ENCODE measurements at places on chromosomes 2 and 18.

DNA sequence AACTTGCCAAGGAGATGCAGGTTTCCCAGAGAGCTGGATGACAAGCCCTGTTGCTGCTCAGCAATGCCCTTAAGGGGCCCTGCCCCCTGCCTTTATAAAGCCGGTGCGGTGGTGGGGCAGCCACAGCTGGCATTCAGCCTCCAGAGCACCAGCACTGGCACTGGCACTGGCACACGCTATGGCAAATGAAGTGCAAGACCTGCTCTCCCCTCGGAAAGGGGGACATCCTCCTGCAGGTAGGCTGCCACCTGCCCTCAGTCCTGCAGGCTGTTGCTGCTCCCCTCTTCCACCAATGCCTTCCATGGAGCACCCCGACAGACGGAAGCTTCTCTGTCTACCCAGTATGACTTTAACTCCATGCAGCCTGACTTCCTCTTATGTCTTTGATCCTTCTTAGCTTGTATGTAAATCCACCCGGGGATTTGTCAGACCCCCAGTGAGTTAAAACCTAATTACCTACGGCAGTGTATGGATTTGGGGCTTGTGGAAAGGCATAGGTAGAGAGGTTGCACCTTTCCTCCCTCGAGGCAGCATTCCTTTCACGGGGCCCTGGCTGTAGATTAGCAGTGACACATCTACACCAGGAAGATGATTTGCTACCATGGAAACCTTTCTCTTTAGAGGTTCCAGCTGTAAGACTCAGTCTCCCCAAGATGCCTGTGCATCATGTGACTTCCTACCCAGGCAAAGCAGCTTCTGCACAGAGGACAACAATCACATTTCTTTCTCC lies at the start of gene DAPL1:
DAPL1 (plus strand) TSS at position 123 of the 730 bp plus-strand sequence; CDS start at position 179, 56 bp downstream.
- H3K4me1 ChIP-seq: no peaks in the 10 kb centered on the region
- H3K27ac ChIP-seq: no peak within 1 kb of the TSS
- no peak for DNase-seq
- no peak within 1 kb of the TSS for H3K4me3 ChIP-seq
- H3K36me3 ChIP-seq: no peaks in the 10 kb centered on the region

DNA sequence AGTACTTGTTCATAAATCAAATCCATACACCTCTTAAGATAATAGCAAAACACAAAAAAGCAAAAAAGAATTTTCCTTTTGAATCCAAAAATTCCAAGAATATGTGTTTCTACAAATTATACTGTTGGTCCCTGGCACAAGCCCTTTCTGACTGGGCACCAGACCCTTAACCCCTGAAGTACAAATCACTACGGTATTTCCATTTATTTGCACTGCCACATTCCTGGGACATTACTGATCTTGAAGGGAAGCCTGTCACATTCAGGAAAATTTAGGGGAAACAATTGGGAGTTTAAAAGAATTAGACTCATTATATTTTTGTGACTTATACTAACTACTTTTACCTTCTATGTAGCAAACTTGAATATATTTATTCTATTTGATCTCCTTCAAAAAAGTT lies 98.8 kb downstream of the ZNF521 start:
- no peaks in the 10 kb centered on the region for H3K27me3 ChIP-seq
- no peak for DNase-seq
- H3K27ac ChIP-seq: no peak overlapping the region
- H3K4me3 ChIP-seq: no peak overlapping the region
- no peaks in the 10 kb centered on the region for H3K36me3 ChIP-seq

DNA sequence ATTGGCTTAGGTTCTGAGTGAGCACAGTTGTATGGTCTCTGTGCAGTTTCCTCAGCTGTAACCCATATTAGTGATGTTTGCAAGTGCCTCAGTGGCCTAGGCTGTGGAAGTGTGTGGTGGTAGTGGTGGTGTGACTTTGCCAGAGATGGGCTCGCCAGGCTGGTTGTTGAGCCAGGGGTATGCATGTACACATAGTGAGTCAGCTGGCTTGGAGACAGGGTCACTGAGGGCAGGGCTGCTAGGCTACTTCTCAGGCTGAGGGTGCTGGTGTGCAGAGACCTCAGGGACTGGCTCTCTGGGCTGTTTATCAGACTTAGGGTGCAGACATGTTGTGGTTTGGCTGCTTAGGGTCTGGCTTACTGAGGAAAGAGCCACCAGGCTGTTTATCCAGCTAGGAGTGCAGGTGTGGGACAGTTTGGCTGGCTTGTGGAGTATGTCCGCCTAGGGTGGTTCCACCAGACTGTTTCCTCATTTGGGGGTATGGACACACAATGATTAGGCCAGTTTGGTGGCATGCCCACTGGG lies 15.0 kb downstream of the APLF start:
- H3K27ac ChIP-seq: no peak overlapping the region
- DNase-seq: no peak
- no peaks in the 10 kb centered on the region for H3K4me1 ChIP-seq
- H3K4me3 ChIP-seq: no peak overlapping the region

- H3K27ac ChIP-seq: no peak overlapping the region
- no peaks in the 10 kb centered on the region for H3K4me1 ChIP-seq
- no peak overlapping the region for H3K4me3 ChIP-seq
- H3K36me3 ChIP-seq: no peaks in the 10 kb centered on the region
- no peak for DNase-seq
Observed at GRCh38 chr2:126627643-126628042, 28.3 kb upstream of the GYPC start.

DNA sequence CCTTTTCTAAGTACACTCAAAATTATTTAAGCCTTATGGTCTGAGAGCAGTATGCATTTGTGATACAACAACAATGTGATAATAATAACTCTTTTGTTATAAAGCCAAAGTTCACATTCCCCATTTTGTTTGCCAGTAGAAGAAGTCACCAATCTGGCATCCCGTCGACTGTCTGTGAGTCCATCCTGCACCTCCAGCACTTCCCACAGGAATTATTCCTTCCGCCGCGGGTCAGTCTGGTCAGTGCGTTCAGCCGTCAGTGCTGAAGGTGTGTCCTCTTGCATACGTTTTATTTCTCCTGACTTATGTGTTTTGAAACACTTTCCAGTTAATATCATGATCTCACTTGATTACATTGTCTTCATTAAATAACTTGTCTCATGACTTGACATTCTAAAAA lies 80.3 kb upstream of the RPE start:
- no peak for DNase-seq
- H3K27me3 ChIP-seq: no peaks in the 10 kb centered on the region
- H3K36me3 ChIP-seq: no peaks in the 10 kb centered on the region
- H3K4me1 ChIP-seq: no peaks in the 10 kb centered on the region

DNA sequence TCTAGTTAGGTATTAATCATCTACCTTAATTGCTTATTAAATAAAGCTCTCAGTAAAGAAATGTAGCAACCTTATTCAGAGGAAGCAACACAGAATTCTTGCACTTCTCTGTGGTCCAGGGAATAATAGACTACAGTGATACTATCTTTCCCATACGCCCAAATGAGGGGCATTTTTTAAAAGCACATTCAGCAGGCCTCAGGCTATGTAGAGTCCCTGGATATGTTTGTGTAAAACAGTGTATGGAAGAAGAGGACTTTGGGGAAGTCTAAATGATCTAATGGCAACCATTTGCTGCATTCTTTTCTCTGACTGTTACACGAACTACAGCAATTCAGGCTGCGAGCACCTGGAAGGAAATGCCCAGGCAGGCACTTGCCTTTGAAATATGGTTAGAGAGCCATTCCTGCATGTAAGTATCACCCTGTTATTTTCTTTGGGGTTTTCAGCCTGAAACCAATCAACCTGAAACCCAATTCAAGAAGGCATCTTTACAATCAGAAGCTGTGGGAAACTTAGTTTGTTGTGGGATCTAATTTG lies 1814.7 kb upstream of the CELF4 start:
- DNase-seq: no peak
- no peaks in the 10 kb centered on the region for H3K36me3 ChIP-seq
- no peaks in the 10 kb centered on the region for H3K27me3 ChIP-seq
- no peak overlapping the region for H3K4me3 ChIP-seq

DNA sequence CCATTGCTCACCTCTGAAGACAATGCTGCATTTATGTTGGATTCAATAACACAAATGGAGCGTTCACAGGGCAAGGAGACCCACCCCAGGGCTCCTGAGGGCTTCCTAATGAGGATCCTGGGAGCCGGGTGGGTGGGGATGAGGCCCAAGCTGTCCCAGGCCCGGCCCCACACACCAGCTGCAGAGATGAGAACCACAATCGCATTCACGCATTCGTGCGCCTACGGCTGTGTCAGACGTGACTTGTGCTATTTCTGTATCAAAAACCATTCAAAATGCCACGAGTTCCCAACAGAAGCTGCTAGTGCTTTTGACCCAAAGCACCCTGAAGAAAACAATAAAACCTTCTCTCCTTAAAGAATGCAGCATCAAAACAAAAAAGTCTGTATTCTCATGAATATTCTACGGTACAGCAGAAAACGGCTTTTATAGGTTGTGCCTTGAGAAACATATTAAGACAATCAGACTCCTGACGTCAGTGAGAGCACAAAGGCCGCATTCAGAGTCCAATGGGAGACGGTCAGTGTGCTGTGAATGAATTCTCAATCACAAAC lies 205.4 kb downstream of the HDAC4 start:
- no peak for DNase-seq
- H3K4me3 ChIP-seq: no peak overlapping the region
- H3K36me3 ChIP-seq: no peaks in the 10 kb centered on the region
- no peak overlapping the region for H3K27ac ChIP-seq
- H3K4me1 ChIP-seq: no peaks in the 10 kb centered on the region

DNA sequence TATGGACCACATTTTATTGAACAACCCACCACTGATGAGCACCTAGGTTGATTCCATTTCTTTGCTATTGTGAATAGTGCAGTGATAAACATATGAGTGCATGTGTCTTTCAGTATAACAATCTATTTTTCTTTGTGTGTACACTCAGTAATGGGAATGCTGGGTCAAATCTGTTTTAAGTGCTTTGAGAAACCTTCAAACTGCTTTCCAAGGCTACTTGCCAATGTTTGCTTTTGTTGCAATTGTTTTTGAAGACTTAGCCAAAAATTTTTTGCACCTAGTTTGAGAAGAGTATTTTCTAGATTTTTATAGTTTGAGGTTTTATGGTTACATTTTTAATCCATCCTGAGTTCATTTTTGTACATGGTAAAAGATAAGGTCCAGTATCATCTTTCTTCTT lies 587.4 kb upstream of the SETBP1 start:
- H3K4me3 ChIP-seq: no peak overlapping the region
- DNase-seq: no peak
- no peak overlapping the region for H3K27ac ChIP-seq
- H3K4me1 ChIP-seq: no peaks in the 10 kb centered on the region

DNA sequence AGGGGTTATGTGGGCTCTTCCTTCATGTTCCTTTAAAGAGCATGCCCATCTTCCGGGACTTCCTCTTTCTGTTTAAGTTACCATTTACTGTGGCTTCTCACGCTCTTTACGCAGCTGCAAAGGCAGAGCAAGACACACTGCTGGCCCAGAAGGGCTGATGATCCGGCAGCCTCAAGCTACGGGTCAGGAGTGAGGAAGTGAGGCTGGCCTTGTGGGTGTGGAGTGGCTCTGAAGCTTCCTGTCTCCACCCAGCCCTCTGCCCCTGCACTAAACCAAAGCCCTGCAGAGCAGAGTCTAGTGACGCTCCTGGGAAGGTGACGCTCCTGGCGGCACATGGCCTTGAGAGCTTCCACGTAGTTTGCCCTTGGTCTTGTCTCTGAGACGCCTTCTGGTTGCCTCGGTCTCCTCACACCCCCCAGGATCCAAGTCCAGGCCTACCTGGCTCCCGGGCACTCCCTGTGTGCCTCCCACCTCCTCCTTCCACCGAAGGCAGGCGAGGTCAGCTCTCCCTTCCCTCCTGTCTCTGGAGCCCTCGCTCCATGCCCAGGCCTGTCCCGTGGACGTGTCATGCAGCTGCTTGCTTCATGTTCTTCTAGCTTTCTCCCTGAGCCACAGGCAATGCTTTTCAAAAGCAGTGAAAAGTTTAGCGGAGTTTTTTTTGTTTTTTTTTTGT lies 50.3 kb downstream of the ARL4C start:
- H3K27ac ChIP-seq: no peak overlapping the region
- H3K27me3 ChIP-seq: no peaks in the 10 kb centered on the region
- no peak for DNase-seq
- no peaks in the 10 kb centered on the region for H3K4me1 ChIP-seq
- no peak overlapping the region for H3K4me3 ChIP-seq

GRCh38 chr2:31859959-31860358 lies 150.8 kb downstream of the MEMO1 start:
- no peaks in the 10 kb centered on the region for H3K4me1 ChIP-seq
- H3K27me3 ChIP-seq: no peaks in the 10 kb centered on the region
- no peaks in the 10 kb centered on the region for H3K36me3 ChIP-seq
- no peak overlapping the region for H3K4me3 ChIP-seq
- no peak overlapping the region for H3K27ac ChIP-seq
- DNase-seq: no peak

- no peak for DNase-seq
- H3K27ac ChIP-seq: no peak overlapping the region
- H3K4me3 ChIP-seq: no peak overlapping the region
- no peaks in the 10 kb centered on the region for H3K36me3 ChIP-seq
Observed at GRCh38 chr2:47344890-47345589, 57.9 kb upstream of the MSH2 start.

GRCh38 chr2:73746877-73747208 lies 9.7 kb upstream of the TPRKB start:
- no peak for DNase-seq
- no peaks in the 10 kb centered on the region for H3K4me1 ChIP-seq
- no peak overlapping the region for H3K27ac ChIP-seq
- no peak overlapping the region for H3K4me3 ChIP-seq
- no peaks in the 10 kb centered on the region for H3K36me3 ChIP-seq

- H3K27me3 ChIP-seq: no peaks in the 10 kb centered on the region
- H3K4me3 ChIP-seq: no peak overlapping the region
- no peak for DNase-seq
- H3K4me1 ChIP-seq: no peaks in the 10 kb centered on the region
- H3K36me3 ChIP-seq: no peaks in the 10 kb centered on the region
Observed at GRCh38 chr2:28991460-28991859, 10.4 kb downstream of the TOGARAM2 start.

DNA sequence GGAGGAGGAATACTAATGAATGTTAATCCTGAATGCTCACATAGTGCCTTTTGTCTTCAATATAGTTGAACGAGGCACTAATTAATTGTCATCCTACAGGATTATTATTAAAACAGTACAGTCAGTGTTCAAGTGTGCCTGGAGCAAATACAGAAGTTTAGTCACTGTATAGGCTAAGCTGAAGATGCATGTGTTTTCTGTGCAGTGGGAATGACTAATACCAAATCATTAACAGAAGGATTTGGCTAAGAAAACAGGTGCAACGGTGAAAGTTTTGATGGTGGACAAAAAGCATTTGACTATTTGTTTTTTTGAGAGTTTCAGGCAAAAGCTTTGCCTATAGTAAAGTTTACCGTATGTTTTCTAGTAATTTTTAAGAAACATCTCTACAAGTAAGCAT lies 62.8 kb downstream of the DCC start:
- DNase-seq: no peak
- no peaks in the 10 kb centered on the region for H3K4me1 ChIP-seq
- no peaks in the 10 kb centered on the region for H3K27me3 ChIP-seq

- no peaks in the 10 kb centered on the region for H3K36me3 ChIP-seq
- no peaks in the 10 kb centered on the region for H3K27me3 ChIP-seq
- DNase-seq: no peak
- no peak overlapping the region for H3K4me3 ChIP-seq
- H3K4me1 ChIP-seq: no peaks in the 10 kb centered on the region
- no peak overlapping the region for H3K27ac ChIP-seq
Observed at GRCh38 chr2:107719141-107719540, 107.6 kb upstream of the RGPD4 start.

- H3K4me3 ChIP-seq: no peak overlapping the region
- H3K36me3 ChIP-seq: no peaks in the 10 kb centered on the region
- H3K27ac ChIP-seq: no peak overlapping the region
- DNase-seq: no peak
- H3K4me1 ChIP-seq: no peaks in the 10 kb centered on the region
Observed at GRCh38 chr2:109438773-109439389, 174.9 kb downstream of the SEPTIN10 start.

All from MM.1S (cell line).